ENCODE measurements at places on chromosomes 12 and 14.

DNA sequence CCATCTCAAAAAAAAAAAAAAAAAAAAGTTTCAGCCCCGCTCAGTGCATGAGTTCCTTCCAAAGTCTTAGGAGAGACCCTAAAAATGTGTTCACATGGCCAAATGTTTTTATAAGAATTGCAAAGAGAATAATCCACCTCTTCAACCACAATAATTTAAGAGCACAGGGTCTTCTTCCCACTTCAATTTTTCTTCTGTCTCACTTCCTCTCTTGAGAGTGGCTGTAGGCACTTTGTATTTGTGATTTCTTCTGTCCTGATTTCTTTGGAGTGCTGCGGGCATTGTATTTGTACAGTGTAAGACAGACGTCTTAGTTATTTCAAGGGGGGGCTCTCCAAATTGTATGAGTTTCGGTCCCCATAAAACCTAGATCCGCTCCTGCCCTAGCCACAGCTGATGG is 58.3 kb downstream of the C12orf56 start:
- no peak for DNase-seq

- no peak for DNase-seq
These were observed 22.8 kb upstream of the VCPKMT start for GRCh38 chr14:50139192-50139591.

- no peak for DNase-seq
These were observed 86.5 kb upstream of the DIO3 start for GRCh38 chr14:101474563-101475455.

DNA sequence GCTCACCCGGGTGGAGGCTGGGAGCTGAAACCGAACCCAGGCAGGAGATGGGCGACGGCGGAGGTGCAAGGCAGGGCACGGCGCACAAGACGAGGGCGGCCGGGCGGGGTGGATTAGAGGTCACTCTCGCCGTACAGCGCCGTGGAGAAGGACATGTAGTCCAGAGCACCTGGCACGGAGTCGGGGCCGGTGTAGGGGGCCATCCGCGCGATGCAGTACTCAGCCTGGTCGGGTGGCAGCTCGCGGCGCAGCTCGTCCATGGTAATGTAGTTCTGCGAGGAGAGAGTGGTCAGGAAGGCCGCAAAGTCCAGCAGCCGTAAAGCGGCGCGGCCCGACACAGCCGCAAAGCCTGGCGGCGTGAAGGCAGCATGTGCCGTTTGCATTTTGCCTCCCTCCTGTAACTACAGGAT is 81.9 kb upstream of the ZFP36L1 start:
- no peak for DNase-seq

DNA sequence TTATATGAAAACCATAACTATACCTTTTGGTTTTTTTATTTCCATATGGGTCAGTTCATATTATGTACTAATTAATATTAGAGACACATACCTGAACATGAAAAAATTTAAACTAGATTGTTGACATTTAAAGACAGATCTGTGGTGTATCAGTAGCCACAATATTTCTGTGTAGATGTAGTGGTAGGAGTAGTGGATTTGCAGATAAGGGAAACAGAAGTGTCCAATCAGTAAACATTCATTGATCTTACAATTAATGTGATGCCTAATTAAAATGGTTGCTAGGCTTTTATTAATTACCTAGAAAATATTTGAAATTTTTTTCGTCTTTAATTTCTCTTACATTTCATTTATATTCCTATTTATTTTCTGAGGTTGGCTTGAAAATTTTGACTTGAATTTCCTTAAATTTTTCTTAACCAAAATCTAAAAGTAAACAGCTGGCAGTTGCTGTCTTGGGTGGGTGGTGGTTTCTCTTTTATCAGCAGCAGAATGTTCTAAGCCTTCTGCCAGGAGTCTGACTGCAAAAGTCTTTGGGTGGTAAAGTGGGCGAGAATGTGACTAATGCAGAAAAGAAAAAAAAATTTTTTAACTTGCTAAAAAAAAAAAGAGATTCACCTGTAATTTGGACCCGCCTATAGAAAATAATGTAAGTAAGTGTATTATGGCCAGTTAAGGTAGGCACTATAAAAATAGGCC is 2.4 kb downstream of the FGFR1OP2 start:
- DNase-seq: peak; percentile 65

DNA sequence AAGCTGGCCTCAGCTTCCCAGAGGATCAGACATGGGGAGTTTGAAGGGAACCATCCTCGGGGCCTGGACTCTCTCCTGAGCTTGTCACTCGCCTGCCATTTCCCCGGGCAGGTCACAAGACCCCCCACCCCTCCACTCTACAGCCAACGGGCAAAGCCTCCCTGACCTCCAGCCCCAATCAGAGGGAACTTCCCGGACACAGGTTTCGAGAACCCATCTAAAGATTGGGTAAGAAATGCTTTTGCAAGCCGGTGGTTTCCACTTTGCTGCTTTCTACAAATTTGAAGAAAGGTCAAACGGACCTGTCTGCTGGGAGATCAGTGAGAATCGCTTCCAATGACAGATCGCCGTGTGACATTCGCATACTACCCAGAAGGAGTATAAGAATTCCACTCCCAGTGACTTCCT is 89.6 kb downstream of the SCARB1 start:
- no peak for DNase-seq

DNA sequence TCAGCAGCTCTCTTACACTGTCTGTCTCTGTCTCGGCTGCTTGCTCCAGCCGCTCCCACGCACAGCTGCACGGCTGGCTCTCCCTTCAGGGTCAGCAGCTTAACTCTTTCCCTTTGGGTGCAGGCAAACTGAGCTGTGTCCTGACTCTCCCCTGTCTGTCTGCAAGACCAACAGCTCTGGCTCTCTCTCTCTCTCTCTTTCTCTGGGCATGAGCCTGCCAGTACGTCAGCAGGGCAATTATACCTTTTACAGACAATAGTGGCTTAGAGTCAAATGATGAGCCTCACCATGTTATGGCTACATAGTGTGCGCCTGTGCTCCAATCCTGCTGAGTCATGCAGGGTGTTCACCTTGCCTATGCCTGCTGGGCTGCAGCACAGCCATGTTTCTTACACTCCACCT is 120.5 kb upstream of the DDHD1 start:
- no peak for DNase-seq

GRCh38 chr12:190881-191280 is 23.1 kb downstream of the SLC6A12 start:
- no peak for DNase-seq

DNA sequence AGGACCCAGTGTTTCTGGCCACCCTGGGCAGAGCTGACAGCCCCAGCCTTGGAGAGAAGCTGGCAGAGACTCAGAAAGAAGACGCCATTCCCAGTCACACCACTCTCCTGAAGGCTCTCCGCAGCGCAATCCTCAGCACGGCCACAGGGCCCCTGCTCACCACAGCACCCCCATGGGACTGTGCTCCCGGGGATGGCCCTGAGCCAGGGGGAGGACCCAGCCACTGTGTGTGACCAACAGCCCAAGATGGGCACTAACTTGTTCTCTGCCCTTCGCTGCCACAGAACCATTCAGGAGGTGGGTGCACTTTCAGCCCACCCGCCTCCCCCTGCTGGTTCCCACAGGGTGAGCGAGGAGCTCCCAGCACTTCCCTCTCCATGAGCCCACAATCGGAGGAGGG is 57.1 kb downstream of the CCNK start:
- DNase-seq: no peak

DNA sequence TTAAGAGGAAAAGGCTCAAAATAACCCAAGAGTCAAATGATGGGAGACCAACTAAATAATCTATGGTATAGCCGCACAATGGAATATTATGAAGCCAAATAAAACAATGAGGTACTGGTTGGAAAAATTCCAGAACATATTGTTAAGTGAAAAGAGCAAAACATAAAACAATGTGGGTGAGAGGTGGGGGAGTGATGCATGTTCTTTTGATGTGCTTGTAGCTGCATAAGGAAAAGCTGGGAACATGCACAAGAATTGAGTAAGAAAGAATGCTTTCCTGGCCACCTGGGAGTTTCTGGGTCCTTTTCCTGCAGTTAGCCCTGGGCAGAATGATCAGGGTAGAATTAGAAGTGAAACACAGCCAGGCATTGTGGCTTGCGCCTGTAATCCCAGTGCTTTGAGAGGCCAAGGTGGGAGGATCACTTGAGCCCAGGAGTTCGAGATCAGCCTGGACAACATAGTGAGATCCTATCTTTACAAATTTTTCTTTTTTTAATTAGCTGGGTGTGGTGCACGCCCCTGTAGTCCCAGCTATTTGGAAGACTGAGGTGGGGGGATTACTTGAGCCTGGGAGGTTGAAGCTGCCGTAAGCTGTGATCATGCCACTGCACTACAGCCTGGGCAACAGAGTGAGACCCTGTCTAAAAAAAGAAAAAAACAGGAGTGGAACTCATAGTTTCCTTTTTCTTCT is 7.9 kb downstream of the ABCB9 start:
- no peak for DNase-seq

DNA sequence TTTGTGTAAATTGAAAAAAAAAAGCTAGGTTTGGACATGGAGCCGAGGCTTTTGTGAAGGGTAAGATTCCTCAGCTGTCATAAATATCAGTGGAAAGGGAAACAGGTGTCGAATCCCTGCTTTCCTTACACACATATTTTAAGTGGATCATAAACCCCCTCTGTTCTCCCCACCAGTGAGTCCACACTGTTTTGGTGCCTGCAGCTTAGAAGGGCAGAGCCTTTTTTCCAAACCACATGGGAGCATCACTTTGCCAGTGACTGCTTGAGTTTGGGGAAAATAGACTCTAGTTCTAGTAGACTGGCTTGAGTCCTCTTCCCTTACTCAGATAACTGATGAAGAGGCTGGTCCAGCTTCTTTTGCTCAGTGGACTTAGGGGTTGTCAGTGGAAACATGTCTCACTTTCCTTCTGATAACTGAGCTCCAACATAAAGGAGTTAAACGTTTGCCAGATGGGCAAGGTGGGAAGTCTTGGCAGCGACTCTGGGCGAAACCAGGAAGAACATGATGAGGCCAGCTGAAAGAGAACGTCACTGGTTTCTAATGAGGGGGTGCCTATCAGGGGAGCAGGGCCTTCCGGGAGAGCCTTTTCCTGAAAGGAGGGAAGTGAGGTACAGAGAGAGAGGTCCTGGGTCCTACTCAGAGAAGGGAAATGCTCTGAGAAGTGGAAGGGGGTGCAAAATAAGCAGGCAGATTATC is 168.1 kb upstream of the PARP11 start:
- no peak for DNase-seq

GRCh38 chr12:82522285-82522684 is 164.0 kb downstream of the METTL25 start:
- DNase-seq: no peak

DNA sequence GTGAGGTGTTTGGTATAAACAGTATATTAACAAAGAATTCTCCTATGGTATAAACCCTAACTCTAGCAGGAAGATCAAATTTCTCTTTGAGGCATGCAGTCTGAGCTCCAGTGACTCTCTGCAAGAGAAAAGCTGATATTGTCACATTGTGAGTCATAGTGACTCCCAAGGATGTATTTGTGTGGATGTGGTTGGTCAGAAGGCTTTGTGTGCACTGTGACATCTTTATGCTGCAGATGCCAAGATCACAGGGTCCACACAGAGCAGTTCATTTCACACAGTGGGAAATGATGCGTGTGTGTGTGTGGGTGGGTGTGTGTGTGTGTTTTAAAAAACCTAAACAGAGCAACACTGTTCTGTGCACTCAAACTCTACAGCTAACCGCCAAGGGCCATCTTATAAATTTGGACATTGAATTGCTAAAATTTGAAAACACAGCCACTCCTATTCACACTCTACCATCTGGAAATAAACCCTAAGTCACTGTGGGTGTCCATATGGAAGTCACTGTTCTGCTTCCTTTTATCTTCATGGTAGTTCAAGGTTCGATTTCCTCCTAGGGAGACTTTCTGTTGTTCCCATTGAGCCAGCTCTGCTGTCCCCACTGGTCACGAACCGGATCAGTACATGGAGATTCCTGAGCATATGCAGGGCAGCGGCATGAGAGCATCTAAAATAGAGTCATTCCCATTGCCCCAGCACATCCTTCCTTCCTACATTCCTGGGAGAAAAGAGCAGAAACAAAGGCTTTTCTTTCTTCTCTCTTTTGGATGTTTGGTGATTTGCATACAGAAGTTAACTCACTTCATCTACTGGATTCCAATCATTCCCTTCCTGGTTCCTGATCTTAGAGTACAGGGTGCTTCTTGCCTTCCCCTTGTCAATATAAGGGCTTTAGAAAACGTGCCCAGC is 727.6 kb downstream of the DIO2 start:
- DNase-seq: no peak

DNA sequence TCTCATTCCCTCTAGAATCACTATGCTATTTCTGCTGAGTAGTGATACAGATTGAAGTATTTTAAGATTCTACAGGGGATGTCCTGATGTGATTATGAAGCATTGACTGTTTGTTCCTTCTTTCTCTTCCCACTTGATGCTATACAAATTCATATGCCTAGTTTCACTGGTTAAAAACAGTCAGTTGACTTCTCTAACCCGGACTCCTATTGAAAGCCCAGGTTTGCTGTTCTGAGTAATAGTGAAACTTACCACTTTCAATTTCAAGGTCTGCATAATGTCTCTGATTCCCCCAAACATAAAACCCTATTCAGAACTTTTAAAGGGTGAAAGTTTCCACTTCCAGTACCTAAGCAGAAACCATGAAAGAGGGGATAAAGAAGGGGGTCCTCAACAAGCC is 117.7 kb upstream of the RPL10L start:
- no peak for DNase-seq

DNA sequence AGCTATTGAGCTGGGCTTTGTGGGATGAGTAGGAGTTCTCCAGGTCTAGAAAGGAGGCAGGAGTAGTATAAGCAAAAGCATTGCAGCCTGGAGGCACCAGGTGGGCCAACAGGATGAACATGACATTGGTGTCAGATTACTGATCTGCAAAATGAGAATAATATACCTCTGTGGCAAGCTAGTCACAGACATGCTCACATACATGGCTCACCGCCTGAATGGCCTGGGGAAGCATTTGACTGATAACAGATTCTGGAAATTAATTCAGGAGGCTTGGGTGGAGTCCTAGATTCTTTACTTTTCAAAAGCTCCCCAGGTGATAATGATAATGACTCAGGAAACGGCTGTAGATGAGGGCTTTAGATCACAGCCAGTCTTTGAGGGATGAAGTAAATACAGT is 709 bp downstream of the TCL1B start:
- DNase-seq: no peak

GRCh38 chr12:45259675-45260074 is 43.8 kb downstream of the ANO6 start:
- DNase-seq: no peak

DNA sequence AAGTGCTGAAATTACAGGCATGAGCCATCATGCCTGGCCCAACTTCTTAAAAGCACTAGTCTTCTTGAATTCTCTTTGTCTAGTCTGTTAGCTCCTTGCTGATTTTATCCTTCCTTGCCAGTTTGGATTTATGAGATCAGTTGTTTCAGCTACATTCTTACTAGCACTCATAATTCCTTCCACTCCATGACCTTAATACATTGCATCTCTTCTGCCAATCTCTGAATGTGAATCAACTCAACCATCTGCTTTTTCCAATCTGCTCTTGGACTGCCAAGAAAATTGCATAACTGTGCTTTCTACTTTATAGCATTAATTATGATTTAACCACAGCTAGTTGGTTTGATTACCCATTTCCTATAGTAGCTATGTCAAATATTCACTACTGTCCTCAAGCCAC is 14.9 kb upstream of the HEATR5A start:
- DNase-seq: no peak

Data from CD4-positive, alpha-beta T cell treated with Interleukin-15 for 4 hours (primary cell).